ENCODE measurements at places on chromosomes 7 and 10.
A peak's percentile ranks its signal among the peaks of the same experiment; 100 is the strongest.

DNA sequence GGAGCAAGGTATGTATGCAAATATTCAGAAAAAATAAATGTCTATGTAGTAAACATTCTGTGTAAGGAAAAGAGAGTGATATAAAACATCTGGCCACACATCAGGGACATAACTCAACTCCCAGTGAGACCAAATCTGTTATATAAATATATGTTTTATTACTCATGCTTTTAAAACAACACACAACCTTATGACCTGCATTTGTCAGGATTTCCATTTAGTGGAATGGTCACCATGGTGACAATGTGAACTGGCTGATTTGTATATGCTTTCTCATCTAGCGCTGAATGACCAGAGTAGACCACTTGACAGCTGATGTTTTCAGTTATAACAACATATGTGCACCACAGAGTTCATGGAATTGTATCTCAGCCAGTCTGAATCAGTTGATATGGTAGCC lies 551.7 kb downstream of the HTR7 start:
- DNase-seq, result no peak

GRCh38 chr7:39404907-39405306 lies 161.3 kb upstream of the YAE1 start:
- no peak for DNase-seq

DNA sequence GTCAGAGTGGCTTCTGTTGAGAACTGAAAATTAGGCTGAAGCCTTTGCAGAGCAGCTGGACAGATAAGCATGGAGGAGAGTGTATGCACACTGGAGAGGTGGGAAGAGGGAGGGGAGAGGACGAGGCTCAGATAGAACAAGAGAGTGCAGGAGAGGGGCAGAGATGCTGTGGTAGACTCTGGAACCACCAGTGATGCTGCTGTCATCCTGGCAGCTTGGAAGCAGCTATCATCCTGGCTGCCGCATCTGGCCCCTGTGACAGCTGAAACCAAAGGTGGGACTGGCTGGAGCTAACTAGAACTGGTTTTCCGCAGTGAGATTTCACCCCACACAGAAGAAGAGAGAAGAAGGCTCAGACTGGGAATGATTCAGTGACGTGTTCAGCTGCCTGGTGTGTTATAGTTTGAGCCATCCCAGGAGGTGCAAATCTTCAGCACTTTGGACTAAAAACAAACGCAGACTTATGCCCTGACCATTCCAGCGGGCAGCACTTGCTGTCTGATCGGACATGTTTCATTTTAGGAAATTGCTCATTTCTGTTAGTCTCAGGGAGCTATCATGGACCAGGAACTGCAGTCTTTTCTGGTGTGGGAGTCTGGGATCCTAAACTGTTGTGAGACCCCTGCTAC lies 38.4 kb downstream of the EEPD1 start:
- no peak for DNase-seq

DNA sequence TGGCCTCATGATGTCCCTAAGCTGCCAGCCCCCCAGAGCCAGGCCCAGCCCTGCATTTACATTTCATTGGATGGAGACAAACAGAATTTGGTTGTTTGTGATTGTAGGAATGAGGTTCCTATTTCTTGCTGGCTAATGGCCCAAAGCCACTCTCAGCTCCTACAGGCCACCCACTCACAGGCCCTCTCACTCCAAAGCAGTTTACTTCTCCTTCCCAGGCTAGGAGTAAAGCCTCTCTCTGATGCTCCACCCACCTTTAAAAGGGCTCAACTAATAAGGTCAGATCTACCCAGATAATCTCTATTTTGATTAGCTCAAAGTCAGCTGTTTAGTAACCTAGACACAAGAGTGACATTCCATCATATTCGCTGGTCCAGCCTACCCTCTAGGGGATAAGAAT lies 11.2 kb upstream of the CUZD1 start:
- no peak for DNase-seq

DNA sequence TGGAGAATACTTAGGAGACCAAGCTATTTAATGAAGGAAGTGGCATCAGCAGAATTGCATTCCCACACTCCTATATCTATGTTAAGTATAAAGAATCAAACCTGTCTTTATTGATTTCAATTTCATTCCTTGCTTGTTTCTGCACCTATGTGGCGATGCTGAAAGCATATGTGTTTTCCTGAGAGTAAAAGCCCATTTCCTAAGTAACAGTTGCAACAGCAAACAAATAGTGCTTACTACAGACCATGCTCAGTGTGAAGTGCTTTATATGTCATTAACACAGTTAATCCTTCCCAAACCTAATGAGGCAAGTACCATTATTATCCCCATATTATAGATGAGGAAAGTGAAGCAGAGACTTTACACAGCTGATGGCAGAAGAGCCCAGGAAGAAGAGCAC lies 552.1 kb downstream of the PARD3 start:
- DNase-seq, result no peak

GRCh38 chr10:129483430-129484010 lies 16.5 kb downstream of the MGMT start:
- no peak for DNase-seq

DNA sequence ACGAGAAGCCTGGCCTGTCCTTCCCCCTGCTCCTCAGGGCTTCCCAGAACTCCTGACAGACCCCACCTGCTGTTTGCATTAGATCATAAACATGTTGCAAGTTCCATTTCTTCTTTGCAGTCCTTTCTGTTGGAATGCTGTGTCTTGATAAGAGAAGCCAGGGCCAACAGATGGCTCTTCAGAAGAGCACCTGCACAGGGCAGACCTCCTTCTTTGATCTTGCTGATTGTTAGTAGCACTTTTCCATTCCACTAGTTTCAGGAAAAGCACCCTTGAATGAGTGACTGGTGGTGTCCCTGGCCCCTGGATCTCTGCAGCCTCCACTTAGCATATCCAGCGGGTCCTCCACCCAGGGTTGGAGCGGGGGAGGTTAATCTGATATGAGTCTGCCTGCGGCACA lies 243.2 kb downstream of the GFRA1 start:
- DNase-seq, result no peak

DNA sequence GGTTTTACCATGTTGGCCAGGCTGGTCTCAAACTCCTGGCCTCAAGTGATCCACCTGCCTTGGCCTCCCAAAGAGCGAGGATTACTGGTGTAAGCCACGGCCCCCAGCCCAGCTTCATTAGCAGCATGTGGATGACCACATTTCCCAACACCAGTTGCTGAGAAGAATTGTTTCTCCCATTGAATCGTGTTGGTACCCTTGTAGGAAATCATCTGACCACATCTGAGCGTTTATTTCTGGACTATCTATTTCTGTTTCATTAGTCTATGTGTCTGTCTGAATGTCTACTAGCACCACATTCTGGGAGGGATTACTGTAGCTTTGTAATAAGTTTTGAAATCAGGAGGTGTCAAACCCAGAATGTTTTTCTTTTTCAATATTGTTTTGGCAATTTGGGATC lies 89.6 kb downstream of the LCOR start:
- no peak for DNase-seq

- no peak for DNase-seq
These were observed 65.6 kb downstream of the DOCK4 start for GRCh38 chr7:112140600-112140999.

DNA sequence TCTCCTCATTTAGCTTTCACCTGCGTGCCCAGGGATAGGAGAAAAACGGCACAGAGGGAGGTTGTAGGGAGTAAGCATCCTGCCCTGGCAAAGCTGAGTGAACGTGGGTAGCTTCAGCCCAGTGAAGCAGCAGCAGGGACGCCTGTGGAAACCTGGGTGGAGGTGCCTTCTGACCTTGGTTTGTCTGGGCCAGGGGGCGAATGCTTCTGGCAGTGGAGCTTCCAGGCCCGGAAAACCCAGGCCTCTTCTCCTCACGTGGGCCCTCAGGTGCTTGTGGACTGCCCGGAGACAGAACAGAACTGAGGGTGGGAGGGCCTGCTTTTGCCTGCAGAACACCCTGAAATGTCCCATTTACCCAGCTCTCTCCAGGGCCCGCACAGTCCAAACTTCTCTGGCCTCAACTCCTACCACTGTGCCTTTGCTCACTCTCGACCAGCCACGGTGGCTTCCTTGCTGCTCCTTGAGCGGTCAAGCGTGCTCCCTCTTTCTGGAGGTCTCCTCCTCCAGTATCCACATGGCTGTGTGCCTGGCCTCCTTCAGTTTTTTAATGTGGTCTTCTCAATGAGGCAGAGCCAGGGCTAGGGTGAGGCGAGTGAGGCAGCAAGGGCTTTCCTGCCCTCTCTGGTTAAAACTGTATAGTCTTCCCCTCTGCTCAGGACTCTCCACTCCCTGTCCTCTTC lies 62.4 kb downstream of the TMEM209 start:
- no peak for DNase-seq

DNA sequence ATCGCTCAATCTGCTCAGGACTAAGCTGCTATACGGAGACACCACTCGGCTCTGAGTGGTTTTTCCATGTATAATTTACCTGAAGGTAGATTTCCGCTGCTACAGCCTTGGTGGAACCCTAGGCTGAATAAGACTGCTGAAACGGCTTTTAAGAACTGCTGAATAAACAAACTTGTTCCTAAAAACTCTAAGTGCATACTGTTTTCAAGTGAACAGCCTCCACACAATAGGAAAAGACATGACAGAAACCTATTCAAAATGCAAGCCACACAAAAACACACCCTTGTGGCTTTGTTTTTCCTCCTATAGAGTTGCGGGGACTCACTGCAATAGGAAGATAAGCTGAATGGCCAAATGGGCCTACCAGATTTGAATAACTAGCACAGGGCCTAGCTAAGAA lies 117.2 kb downstream of the UBE2H start:
- no peak for DNase-seq

- DNase-seq, result no peak
These were observed 12.6 kb downstream of the UCMA start for GRCh38 chr10:13221572-13221971.

GRCh38 chr10:109588259-109588658 lies 335.1 kb downstream of the XPNPEP1 start:
- no peak for DNase-seq

- no peak for DNase-seq
These were observed 76.6 kb upstream of the PFKP start for GRCh38 chr10:2990764-2991163.

DNA sequence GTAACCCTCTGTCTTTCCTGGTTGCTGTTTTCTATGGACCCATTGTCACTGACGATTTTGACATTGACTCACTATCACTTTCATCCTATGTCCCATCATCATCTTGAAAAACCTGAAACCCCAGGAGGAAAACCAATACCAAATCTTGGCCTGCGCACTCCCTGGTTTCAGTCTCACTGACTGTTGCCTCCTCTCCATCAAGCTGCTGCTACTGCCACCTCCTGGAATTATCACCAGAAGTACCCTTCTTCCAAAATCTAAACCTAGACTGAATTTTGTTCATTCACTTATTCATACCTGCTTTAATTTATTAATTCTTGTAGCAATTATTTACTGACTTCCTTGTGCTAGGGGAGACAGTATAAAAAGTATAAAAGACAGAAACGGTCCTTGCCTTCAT lies 44.5 kb upstream of the ACBD5 start:
- no peak for DNase-seq

DNA sequence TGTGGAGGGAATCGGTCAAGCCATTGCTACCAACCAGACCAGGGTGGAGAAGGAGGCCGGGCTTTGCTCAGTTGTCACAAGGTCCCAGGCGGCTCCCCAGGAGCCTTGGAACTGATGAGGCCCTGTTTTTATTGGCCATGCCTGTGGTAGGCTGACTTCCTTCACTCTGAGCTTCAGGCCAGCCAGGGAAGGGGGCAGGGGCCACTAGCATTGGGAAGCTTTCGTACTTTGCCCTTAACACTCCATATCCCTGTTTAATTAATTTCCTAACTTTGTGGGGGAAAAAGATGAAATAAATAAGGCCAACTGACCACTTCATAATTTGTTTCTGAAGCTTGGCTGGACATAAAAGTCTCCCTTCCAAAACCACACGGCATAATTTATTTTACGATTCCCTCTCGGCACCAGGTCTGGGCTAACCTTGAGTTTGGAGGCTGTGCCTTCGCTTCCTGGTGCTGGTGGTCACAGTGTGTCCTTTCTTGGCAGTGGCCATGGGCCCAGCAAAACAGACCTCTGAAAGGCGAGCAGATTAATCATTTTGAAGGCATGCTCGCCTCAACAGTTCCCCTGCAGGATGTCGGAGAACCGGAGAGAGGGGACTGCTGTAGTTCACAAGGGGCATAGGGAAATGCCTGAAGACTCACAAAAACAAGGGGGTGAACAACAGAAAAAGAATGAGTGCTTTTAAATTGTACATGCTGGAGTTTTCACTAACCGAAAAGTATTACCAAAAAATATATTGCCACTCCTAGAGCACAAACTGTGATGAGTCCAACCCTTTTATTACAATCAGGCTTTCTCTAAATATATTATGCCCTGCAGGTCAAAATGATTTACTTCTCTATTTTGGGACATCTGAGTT lies 966.0 kb downstream of the LRMDA start:
- DNase-seq, result no peak

GRCh38 chr10:78763234-78763633 lies 305.5 kb upstream of the ZMIZ1 start:
- no peak for DNase-seq

- no peak for DNase-seq
These were observed 210.6 kb downstream of the ZNF365 start for GRCh38 chr10:62584731-62585130.

DNA sequence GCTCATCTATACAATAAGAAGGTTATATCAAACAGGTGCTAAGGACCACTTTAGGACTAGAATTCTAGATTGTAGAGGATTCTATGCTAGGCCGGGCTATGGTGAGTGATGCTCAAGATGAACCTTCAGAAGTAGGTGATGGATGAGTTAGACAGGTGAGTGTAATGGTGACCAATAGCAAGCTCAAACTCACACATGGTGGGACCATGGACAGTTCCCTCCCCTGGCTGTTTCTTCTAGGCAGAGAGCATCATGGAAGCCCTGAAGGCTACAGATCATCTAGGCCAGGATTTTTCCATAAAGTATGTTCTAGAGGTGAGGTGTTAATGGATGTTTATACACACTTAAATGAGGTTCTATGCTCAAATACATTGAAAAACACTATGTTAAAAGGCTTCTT lies 162.2 kb upstream of the WDR11 start:
- no peak for DNase-seq

DNA sequence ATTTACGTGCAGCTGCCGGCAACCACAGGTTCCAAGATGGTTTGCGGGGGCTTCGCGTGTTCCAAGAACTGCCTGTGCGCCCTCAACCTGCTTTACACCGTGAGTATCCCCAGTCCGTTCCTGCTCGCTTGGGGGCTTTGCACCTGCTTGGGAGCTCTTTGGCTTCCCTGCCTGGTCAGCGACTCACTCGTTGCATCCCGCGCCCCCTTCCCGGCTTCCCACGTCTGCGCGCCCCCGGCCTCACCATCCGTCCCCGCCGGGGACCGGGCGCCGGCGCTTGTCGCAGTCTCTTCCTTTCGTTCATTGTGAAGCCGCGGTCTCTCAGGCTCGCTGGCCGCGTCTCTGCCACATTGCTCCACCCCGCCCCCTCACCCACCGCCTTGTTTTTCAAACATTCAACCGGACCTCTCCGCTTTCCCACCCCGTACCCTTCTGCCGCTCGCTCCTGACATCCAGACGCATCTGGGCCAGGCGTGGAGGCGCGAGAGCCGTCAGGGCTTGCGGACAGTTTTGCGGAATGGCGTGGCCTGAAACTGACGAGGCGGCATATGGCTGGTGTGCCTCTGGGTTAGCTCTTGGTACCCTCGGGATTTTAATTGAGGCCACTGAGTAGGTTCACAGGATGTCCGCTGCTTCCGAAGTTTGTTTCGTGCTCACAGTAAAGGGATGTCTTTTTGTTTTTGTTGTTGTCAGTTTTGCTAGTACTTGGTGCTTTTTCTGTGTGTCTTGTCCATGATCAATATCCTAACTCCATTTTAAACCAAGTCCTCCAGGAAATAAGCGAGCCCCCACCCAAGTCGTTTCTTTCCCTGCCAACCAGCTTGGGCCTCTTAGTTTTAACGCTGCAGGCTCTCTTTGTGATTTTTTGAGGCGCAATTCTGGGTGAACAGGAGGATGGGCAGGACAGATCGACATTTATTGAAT lies 639 bp downstream of the TSPAN13 start:
- peak; percentile 52 for DNase-seq

GRCh38 chr7:103524042-103524907 lies 78.3 kb upstream of the SLC26A5 start:
- DNase-seq, result no peak
